ENCODE measurements at places on chromosomes 3 and 15.
A peak's percentile ranks its signal among the peaks of the same experiment; 100 is the strongest.

DNA sequence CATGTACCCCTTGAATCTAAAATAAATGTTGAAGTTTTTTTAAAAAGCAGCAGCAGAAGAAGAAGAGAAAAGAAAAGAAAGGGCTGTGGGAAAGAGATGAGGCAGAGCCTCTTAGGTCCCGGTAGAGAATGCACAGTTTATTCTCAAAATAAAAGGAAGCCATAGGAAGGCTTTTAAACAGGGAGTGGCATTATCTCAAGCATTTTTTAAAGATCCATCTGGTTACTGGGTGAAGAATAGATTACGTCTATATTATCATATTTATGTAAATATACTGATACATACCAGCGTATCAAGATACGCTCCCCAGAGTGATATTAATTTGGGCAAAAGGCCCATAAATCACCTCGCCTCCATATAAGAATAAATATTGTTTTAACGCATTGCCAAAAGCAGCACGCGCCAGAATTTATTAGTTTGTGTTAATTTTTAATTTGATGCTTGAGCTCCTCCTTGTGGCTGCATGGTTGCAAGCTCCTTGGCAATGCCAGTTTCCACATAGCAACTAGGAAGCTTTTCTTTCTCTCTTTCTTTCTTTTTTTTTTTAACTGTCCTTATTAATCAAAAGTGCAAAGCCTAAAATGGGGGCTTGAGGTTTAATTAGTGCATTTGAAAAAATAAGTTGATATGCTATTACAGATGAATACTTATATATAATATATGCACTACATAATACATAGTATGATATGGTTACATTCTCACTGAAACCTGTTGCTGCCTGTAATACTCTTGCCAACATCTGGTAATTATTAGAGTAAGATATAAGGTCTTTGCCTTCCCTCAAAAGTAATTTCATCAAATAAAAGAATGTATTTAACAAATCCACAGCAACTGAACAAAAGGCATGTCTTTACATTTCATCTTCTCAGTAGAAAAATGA is 242.8 kb upstream of the UBE2E2 start:
- DNase-seq, result no peak

- peak; percentile 20 for DNase-seq
These were observed 1.6 kb upstream of the SIN3A start for GRCh38 chr15:75452865-75453702.

DNA sequence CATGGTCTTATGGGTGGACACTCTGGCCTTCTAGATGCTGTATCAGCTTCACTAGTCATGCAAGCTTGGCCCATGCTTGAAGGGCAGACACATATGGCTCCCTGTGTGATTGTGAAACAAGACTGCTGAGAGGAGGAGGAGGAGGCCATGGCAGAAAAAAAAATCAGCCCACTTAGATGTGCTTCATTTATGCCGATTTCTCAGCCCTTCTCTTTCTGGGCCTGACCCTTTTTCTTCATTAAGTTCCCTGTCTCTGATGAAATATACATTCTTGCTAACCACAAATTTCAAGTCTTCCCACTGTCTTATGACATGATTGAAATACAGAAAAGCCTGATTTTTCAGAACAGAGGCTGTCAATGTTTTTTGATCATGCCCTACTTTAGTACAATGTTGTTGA is 213.0 kb upstream of the FEZF2 start:
- DNase-seq, result no peak

- no peak for DNase-seq
These were observed 64.7 kb upstream of the XCR1 start for GRCh38 chr3:46091741-46092701.

GRCh38 chr3:121707531-121708273 is 41.8 kb downstream of the GOLGB1 start:
- no peak for DNase-seq

GRCh38 chr3:106114848-106115247 is 246.0 kb upstream of the CBLB start:
- DNase-seq, result no peak

GRCh38 chr3:195196266-195196665 is 74.7 kb downstream of the XXYLT1 start:
- no peak for DNase-seq

- no peak for DNase-seq
These were observed 172.8 kb downstream of the NR2F2 start for GRCh38 chr15:96503276-96503675.
